ENCODE measurements at places on chromosomes 1 and 21.
A peak's percentile ranks its signal among the peaks of the same experiment; 100 is the strongest.

- H3K36me3 ChIP-seq: no peaks in the 10 kb centered on the region
- no peak overlapping the region for H3K27ac ChIP-seq
- no peaks in the 10 kb centered on the region for H3K4me1 ChIP-seq
- H3K4me3 ChIP-seq: no peak overlapping the region
These were observed 14.0 kb downstream of the TNNT2 start for GRCh38 chr1:201363467-201363866.

DNA sequence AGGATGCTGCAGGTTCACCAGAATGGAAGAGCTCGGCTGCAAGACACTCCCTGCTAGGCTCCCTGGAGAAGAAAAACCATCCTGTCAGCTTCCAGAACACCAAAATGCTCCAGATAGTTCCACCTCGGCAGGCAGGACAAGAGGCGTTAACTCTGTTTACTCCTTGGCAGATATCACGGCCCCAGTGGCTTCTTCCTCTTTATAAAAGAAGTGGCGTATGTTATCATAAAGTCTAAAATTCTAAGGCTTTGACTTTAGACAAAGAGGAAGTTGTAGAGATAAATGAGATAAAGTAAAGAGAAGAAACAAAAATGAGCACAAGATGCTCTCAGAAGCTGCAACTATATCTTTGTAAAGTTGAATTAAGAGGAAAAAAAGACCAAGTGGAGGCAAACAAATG lies 24.3 kb upstream of the MTF1 start:
- no peak overlapping the region for H3K27ac ChIP-seq
- H3K27me3 ChIP-seq: no peaks in the 10 kb centered on the region
- DNase-seq: no peak
- H3K4me3 ChIP-seq: no peak overlapping the region
- no peaks in the 10 kb centered on the region for H3K4me1 ChIP-seq

GRCh38 chr1:14970115-14970798 lies 183.3 kb upstream of the TMEM51 start:
- no peaks in the 10 kb centered on the region for H3K4me1 ChIP-seq
- no peaks in the 10 kb centered on the region for H3K27me3 ChIP-seq
- no peak overlapping the region for H3K4me3 ChIP-seq
- no peaks in the 10 kb centered on the region for H3K36me3 ChIP-seq

GRCh38 chr1:53182111-53182593 lies 14.5 kb upstream of the CPT2 start:
- no peak overlapping the region for H3K4me3 ChIP-seq
- H3K4me1 ChIP-seq: peaks cover 18% of the 10 kb centered on the region
- no peaks in the 10 kb centered on the region for H3K36me3 ChIP-seq
- DNase-seq: peak; percentile 82
- H3K27me3 ChIP-seq: no peaks in the 10 kb centered on the region

DNA sequence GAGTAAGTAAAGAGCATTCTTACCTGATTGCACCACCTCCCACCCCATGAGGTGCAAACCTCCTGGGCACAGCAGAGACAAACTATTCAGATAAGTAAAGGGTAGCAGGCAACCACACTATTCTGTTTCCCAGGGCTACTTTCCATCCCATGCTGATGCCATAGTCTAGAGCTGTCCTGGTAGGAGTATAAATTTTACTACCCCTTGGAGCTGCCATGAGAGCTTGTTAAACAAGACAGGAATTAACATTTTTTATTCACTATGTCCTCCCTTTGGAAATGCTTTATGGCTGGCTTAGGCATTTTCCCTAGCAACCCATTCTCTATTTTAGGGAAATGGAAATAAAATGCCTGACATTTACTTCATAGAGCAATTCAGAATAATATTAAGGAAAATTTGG lies 324.6 kb upstream of the USP25 start:
- H3K4me3 ChIP-seq: no peak overlapping the region
- H3K27ac ChIP-seq: no peak overlapping the region
- H3K36me3 ChIP-seq: no peaks in the 10 kb centered on the region
- no peaks in the 10 kb centered on the region for H3K4me1 ChIP-seq
- no peak for DNase-seq

GRCh38 chr1:98086796-98087441 lies 166.1 kb upstream of the DPYD start:
- no peak for DNase-seq
- H3K36me3 ChIP-seq: no peaks in the 10 kb centered on the region
- H3K4me1 ChIP-seq: no peaks in the 10 kb centered on the region

DNA sequence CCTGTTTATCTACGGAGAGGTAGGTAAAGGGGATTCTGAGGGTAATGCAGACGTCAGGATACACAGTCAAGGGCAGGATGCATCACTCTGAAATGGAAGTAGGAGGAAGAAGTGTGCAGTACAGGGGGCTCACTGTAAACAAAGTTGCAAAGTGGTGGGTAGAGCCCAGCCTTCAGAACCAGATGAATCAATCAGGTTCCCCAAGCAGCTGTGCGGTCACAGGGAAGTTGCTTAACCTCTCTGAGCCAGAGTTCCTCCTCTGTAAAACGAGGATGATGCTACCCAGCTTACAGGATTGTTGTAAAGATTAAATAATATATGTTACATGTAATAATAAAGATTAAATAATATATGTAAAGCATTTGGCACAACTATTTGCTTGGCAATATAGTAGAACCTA lies 13.5 kb upstream of the MYOM3 start:
- H3K4me1 ChIP-seq: peaks cover 96% of the 10 kb centered on the region
- peak overlapping the region; percentile 52 for H3K27ac ChIP-seq
- DNase-seq: no peak
- H3K27me3 ChIP-seq: no peaks in the 10 kb centered on the region

- H3K4me3 ChIP-seq: no peak overlapping the region
- H3K27me3 ChIP-seq: no peaks in the 10 kb centered on the region
- DNase-seq: no peak
- H3K27ac ChIP-seq: no peak overlapping the region
These were observed 26.8 kb downstream of the HP1BP3 start for GRCh38 chr1:20760322-20760721.

GRCh38 chr1:56200442-56200841 lies 378.9 kb downstream of the PLPP3 start:
- H3K4me3 ChIP-seq: no peak overlapping the region
- H3K4me1 ChIP-seq: no peaks in the 10 kb centered on the region
- no peak overlapping the region for H3K27ac ChIP-seq

GRCh38 chr21:38913893-38914527 lies 108.3 kb downstream of the ETS2 start:
- peaks cover 56% of the 10 kb centered on the region for H3K4me1 ChIP-seq
- no peaks in the 10 kb centered on the region for H3K27me3 ChIP-seq
- no peak for DNase-seq

GRCh38 chr1:47276850-47277249 lies 37.1 kb downstream of the STIL start:
- no peak overlapping the region for H3K27ac ChIP-seq
- DNase-seq: no peak
- H3K4me1 ChIP-seq: no peaks in the 10 kb centered on the region
- no peaks in the 10 kb centered on the region for H3K27me3 ChIP-seq
- H3K36me3 ChIP-seq: no peaks in the 10 kb centered on the region

GRCh38 chr1:81950037-81950436 lies 149.3 kb downstream of the ADGRL2 start:
- no peaks in the 10 kb centered on the region for H3K27me3 ChIP-seq
- no peaks in the 10 kb centered on the region for H3K4me1 ChIP-seq
- no peak for DNase-seq
- H3K4me3 ChIP-seq: no peak overlapping the region
- H3K27ac ChIP-seq: no peak overlapping the region

DNA sequence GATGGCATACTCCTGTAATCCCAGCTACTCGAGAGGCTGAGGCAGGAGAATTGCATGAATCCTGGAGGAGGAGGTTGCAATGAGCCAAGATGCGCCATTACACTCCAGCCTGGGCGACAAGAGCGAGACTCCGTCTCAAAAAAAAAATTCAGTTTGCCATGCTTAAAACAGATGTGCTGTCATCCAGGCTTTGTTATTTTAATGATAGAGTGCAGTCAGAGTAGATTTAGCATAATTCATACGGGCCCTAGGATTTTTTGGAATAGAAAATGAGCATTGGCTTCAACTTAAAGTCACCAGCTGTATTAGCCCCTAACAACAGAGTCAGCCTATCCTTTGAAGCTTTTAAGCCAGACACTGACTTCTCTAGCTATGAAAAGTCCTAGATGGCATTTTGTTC lies 124.6 kb downstream of the RASAL2 start:
- H3K27ac ChIP-seq: no peak overlapping the region
- no peak for DNase-seq
- no peaks in the 10 kb centered on the region for H3K36me3 ChIP-seq
- no peaks in the 10 kb centered on the region for H3K27me3 ChIP-seq

DNA sequence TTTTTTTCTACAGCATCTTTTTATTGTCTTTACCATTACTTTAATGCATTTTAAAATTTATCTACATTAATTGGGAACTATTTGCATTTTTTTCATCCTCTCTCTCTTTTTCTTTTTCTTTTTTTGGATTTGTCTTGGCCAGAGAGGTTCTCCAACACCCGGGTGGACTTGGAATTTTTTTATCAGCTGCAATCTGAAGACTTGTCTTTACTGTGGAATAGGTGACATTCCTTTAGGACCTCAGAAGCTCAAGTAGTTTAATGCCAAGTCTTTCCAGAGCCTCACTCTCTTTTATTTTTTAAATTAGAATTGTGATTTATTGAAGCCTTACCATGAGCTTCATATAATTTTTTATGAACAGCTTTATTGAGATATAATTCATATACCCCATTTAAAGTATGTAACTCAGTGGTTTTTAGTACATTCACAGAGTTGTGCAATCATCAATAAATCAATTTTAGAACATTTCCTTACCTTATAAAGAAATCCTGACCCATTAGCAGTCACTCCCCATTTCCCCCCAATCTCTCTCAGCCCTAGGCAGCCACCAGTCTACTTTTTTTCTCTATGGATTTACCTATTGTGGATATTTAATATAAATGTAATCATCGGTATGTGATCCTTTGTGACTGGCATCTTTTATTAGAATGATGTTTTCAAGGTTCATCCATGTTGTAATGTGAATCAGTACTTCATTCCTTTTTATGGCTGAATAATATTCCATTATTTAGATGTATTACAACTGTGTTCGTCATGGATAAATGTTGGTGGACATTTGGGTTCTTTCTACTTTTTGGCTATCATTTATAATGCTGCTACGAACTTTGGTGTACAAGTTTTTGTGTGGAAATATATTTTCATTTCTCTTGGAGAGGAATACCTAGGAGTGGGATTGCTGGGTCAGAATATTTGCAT lies 6.2 kb downstream of the TUFT1 start:
- no peak for DNase-seq
- no peaks in the 10 kb centered on the region for H3K27me3 ChIP-seq
- no peaks in the 10 kb centered on the region for H3K36me3 ChIP-seq
- peaks cover 62% of the 10 kb centered on the region for H3K4me1 ChIP-seq
- H3K4me3 ChIP-seq: no peak overlapping the region

DNA sequence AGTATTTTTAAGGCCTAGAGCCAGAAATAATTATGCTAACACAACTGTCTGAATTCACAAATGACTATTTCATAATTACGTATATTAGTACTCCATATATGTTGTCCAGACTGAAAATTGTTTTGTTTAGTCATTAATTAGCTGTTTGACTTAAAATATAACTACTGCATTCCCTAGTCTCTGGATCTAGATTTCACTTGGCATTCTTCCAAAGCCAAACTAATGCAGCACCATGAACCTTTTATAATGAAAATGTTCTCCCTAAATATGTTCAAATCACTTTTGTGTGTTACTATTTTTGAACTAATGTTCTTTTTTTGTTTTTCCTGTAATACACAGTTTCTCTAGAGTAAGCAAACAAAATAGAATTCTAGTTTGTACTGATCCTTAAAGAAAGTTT lies 46.1 kb downstream of the CAMTA1 start:
- no peaks in the 10 kb centered on the region for H3K27me3 ChIP-seq
- no peak overlapping the region for H3K27ac ChIP-seq
- DNase-seq: no peak
- H3K36me3 ChIP-seq: no peaks in the 10 kb centered on the region
- H3K4me1 ChIP-seq: peaks cover 35% of the 10 kb centered on the region

DNA sequence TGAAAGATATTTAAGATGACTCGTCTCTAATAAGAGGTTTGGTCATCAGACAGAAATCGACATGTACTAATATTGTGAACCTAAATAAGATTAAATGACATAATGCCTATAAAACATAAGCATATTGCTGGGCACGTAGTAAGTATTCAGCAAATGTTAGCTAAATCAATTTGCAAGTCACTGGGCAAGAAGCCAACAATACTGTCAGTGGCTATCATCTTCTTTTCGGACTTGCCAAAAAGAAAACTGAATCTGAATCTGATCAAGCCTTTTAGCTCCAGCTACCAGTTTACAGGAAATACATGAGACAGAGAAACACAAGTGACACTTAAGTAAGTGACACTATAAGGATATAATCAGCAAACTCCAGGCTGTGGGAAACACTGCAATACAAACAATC lies 46.0 kb downstream of the RPL5 start:
- H3K4me3 ChIP-seq: no peak overlapping the region
- no peak for DNase-seq
- H3K36me3 ChIP-seq: no peaks in the 10 kb centered on the region
- no peaks in the 10 kb centered on the region for H3K27me3 ChIP-seq
- H3K4me1 ChIP-seq: peaks cover 11% of the 10 kb centered on the region

DNA sequence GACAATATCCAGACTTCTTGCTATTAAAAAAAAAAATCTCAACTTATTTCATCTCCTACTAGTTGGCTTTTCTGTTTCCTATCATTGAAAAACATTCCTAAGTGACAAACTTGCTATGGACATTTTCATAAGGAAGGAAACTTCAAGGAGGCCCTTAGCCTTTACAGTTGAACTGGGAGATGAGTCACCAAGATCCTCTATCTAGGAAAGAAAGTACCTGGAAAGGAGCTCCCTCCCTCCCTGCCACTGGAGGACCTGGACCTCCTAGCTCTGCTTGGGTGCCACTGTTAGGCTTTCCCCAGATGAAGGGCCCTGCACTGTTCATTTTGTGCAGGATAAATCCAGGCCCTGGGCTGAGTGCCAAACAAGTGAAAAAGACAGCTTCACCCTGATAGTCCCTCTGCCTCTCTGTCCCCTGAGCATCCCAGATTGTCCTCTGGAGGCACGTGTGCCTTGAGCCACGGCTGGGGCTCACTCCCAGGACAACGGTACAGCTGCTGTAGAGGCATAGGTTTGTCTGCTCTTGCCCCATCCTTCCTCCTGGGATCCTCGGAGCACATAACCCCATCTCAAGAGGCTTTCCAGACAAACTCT lies 40.2 kb upstream of the SOX13 start:
- no peak overlapping the region for H3K4me3 ChIP-seq
- DNase-seq: no peak
- no peak overlapping the region for H3K27ac ChIP-seq
- H3K27me3 ChIP-seq: no peaks in the 10 kb centered on the region
- H3K4me1 ChIP-seq: no peaks in the 10 kb centered on the region

GRCh38 chr1:172600615-172601014 lies 58.3 kb upstream of the FASLG start:
- no peak for DNase-seq
- no peak overlapping the region for H3K27ac ChIP-seq
- no peaks in the 10 kb centered on the region for H3K27me3 ChIP-seq
- no peaks in the 10 kb centered on the region for H3K36me3 ChIP-seq
- H3K4me3 ChIP-seq: no peak overlapping the region
- peaks cover 10% of the 10 kb centered on the region for H3K4me1 ChIP-seq

Data from body of pancreas (tissue), 4 donors.